Caki2 (cell line): ENCODE measurements at places on chromosomes 7 and 10.

DNA sequence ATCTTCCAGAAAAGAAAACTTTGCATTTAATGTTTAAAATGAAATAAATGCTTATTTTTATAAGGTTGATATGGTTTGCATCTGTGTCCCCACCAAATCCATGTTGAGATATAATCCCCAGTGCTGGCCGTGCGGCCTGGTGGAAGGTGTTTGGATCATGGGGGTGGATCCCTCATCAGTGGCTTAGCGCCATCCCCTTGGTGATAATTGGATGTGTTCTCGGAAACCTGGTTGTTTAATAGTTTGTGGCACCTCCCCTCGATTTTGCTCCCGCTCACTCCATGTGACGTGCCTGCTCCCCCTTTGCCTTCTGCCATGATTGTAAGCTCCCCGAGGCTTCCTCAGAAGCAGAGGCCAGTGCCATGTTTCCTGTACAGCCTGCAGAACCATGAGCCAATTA is 2.4 kb upstream of the MTPAP start:
- DNase-seq, result no peak

GRCh38 chr10:78703593-78703992 is 365.2 kb upstream of the ZMIZ1 start:
- no peak for DNase-seq

GRCh38 chr10:49273082-49273465 is 25.9 kb upstream of the C10orf71 start:
- no peak for DNase-seq

DNA sequence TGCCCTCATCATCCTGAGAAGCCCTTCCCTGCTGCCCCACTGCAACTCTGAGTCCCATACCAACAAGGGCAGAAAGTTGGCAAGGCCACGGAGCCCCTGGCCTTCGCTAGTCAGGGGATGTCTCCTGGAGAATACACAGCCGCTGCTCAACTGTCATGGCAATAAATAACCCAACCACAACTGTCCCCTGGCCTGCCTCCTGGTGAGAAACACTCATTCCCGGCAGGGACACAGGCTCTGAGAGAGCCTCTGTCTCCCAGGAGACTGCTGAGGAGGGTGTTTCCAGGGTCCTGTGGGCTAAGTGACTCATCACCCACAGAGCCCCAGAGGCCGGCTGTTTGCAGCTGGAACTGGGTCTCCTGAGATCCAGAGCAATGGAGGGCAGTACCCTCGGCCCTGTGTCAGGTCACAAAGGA is 354.1 kb downstream of the TNS3 start:
- peak; percentile 86 for DNase-seq

- DNase-seq, result no peak
Measured at GRCh38 chr7:100019908-100020307, 4.5 kb downstream of the ZKSCAN1 start.

DNA sequence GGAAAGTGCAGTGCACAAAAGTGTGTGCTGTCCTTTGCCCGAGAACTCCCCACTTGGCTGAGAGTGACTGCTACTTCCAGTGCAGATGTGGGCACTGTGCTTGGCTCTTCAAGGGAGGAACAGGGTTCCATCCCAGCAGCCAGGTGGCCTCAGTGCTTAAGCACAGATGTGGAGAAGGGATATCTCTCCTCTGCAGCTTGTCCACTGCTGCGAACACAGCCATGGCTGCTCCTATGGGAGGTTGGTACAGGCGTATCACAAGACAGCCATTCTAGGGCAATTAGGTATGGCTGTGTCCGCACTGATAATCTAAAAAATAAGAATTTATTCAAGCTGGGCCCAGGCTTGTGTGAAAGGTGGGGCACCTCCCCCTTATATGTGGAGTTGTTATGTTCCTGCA is 66.6 kb downstream of the GLCCI1 start:
- DNase-seq, result no peak
